NCI-H187 (cell line): ENCODE measurements at places on chromosomes 13 and 19.

- no peak for DNase-seq
Observed at GRCh38 chr19:53989600-53990533, 1.6 kb upstream of the CACNG6 start.

- no peak for DNase-seq
Observed at GRCh38 chr19:3821857-3822364, 35.7 kb upstream of the MATK start.

DNA sequence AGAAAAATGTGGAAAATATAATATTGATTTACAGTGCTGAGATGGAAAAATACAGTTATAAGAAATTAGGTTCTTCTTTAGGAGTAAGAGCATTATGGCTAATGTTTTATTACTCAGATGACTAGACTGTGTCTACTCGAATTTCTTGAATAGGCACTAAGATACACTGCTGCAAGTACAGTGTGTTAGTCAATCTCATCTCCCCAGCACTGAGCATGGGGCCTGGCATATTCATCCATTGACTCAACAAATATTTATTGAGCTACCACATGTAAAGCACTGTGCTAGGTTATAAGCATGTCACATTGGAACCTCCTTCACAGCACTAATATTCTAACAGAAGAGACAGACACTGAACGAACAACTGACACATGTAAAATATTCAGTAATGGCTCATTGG lies 242.5 kb upstream of the GPC6 start:
- DNase-seq = no peak

DNA sequence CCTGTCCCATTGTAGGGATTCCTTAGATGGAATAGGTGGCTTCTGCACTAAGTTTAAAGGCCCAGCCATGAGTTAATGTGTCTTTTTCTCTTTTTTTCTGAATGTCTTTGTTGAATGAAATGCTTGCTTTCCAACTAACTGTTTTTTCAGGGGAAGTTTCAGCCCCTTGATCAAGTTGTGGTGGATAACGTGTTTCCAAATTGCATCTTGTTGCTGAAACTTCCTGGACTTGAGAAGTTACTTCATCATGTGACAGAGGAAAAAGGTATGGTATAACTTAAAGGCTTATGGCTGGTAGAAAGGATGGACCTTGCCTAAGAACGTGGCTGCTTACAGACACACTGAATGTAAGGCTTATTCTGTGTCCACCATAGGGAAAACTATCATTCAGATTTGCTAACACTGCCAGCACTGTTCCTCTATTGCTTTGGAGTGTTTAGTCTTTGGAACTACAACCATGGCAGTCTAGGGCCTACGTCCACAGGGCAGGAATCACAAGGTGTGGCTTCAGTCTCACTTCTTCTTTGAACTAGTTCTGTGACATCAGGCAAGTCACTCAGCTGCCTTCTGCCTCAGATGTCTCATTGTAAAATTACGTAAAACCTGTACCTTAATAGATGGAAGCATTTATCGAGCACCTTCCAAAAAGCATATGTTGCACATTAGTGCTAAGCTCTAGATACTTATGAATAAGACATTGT lies 25.3 kb downstream of the RNASEH2B start:
- DNase-seq = no peak

DNA sequence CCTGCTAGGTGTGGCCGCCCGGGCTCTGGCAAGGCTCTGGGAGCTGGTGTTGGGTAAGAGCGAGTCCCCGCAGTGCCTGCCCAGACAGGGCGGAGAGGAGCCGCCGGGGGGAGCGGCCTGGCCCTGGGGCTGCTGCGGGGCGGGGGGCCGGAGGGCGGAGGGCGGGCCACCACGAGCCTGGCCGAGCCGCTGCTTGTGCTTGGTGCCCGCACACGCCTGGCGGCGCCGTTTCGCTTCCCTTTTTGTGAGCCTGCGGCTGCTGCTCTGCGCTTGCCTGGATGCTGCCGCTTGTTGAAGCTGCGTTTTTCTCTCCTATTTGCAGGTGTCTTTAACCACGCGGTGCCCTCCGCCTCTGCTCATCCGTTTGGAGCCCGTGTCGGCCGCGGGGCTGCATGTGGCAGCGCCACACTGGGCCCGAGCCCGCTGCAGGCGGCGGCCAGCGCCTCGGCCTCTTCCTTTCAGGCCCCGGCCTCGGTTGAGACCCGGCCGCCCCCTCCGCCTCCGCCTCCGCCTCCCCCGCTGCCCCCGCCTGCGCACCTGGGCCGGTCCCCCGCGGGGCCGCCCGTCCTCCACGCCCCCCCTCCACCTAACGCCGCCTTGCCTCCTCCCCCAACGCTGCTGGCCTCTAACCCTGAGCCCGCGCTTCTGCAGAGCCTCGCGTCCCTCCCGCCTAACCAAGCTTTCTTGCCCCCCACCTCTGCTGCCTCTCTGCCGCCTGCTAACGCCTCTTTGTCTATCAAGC lies 8.5 kb downstream of the PLEKHJ1 start:
- DNase-seq = no peak

GRCh38 chr19:29849208-29849607 lies 37.4 kb downstream of the CCNE1 start:
- DNase-seq = no peak

- no peak for DNase-seq
Observed at GRCh38 chr13:42706286-42706685, 75.1 kb upstream of the FAM216B start.

DNA sequence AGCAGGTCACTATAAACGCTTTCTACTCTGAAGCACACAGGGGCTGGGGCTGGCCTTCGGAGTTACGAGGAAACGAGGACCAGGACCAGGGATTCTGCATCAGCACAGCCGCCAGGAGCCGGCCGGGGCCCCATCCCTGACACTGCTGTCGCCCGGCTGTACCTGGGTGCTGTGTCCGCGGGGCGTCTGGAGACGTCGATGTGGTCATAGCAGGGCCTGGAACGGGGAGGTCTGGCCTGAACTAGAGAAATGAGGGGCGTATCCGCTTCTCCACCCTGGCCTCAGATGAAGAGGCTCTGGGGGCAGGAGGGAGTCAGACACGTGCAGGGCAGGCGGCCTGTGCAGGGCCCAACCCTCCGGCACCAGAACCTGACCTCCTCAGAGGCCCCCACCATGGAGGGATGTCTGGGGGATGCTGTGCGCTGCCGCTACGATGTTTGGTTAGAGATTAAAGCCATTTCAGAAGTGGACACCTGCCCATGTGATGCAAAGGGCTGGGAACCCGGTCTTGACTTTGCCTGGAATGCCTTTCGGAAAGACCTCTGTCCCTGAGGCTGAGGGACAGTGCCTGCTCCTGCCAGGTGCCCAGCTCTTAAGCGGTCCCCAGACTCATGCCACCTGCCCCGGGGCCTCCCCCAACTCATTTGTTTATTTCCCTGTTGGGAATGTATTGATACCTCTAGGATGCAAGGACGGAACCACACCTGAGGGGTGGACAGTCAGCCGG lies 21.4 kb downstream of the GAS6 start:
- no peak for DNase-seq

DNA sequence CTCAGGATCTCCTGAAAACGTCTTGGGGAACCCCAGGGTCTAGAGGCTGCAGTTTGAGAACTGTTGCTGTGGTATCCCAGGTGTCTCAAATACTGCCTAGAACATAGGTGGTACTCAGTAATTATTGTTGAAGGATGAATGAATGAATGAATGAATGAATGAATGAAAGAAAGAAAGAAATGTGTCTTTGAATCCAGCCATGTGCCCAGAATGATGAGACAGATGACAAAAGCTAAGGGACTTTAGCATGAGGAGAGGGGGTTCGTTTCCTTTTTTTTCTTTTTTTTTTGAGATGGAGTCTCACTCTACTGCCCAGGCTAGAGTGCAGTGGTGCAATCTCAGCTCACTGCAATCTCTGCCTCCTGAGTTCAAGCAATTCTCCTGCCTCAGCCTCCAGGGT lies 7.8 kb downstream of the LSR start:
- no peak for DNase-seq
